SK-MEL-5 (cell line): ENCODE measurements at places on chromosomes 12 and 14. TPM values are rescaled to one million over a fixed set of nuclear protein-coding genes. Genes with fewer than 3 reads are reported as not detected.

The SOCS2 gene
- 21.0 and 31.9 TPM in 2 replicates for total RNA-seq

- DNase-seq = no peak
These were observed 36.9 kb upstream of the PRKAB1 start for GRCh38 chr12:119630962-119631550.

DNA sequence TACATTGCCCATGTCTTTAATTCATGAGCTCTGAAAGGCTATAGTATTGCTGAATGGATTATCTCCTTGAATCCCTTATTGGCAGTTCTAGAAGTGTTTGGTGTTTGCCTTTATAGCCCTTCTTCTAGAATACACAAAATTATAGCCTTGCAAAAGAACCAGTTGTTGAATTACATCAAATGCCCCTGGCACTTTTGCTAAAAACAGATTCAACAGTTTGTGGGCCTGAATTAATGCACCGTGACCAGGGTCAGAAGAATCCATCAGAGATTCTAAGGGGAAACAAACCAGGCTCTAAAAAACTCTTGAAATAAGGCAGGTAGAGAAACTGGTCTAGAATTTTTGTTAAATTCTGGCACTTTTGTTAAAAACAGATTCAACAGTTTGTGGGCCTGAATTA is 197.8 kb downstream of the SOX5 start:
- no peak for DNase-seq

DNA sequence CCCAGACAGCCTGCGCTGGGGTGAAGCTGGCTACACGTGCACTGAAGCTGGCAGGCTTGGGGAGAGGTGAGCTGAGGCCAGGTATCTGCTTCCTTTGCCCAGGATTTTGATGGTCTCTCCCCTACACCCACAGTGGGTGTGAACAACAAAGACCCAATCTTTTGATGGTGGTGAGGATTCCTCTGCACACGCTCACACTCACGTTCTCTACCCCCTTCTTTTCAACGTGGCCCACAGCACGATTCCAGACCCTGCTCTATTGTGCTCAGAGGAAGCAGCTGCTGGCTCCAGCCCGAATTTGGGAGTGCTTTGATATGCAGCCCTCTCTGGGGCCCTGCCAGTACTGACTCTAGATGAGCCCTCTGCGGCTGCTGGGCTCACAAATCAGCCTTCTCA is 4.9 kb downstream of the CD9 start:
- no peak for DNase-seq

DNA sequence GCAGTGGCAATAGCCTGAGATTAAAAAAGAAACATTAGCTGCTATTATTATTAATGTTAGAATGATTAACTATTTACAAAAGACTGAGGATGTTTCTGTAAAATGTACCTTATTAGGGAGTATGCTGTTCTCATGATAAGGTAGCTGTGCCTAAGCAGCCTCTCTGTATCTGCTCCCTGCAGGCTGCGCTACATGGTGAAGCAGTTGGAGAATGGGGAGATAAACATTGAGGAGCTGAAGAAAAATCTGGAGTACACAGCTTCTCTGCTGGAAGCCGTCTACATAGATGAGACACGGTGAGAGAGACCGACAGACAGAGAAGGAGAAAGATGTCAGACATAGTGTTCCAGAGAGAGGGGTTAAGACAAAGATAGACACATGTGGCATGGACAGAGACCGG is 17.4 kb downstream of the PDE1B start:
- DNase-seq = no peak
